Activated naive CD4-positive, alpha-beta T cell treated with anti-CD3 and anti-CD28 coated beads for 36 hours (primary cell): ENCODE measurements at places on chromosomes 11 and 22.

DNA sequence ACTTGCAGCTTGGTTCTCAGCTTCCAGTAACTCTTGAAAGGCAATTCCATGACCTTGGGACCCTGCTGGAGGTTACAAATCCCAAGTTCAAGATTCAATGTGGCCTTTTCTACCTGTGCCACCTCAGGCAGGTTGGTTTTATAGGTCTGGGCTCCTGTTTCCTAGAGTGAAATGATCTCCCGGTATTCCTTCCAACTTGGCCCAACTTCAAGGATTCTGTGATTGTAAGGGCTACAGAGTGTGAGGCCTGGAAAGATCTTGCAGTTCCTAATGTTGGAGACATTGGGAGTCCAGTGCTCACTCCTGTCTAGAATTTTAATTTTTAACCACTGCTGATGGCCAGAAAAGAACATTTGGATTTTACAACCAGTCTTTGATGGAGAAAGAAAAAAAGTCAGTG, 91.6 kb downstream of the LDLRAD3 start:
- no peak for DNase-seq

- peak; percentile 91 for DNase-seq
Measured at GRCh38 chr11:2305140-2305778, 3.4 kb downstream of the TSPAN32 start.

- DNase-seq = no peak
Measured at GRCh38 chr22:22800716-22801115, 86.9 kb upstream of the IGLL5 start.

- DNase-seq = no peak
Measured at GRCh38 chr22:30002861-30003486, 77.3 kb upstream of the HORMAD2 start.

DNA sequence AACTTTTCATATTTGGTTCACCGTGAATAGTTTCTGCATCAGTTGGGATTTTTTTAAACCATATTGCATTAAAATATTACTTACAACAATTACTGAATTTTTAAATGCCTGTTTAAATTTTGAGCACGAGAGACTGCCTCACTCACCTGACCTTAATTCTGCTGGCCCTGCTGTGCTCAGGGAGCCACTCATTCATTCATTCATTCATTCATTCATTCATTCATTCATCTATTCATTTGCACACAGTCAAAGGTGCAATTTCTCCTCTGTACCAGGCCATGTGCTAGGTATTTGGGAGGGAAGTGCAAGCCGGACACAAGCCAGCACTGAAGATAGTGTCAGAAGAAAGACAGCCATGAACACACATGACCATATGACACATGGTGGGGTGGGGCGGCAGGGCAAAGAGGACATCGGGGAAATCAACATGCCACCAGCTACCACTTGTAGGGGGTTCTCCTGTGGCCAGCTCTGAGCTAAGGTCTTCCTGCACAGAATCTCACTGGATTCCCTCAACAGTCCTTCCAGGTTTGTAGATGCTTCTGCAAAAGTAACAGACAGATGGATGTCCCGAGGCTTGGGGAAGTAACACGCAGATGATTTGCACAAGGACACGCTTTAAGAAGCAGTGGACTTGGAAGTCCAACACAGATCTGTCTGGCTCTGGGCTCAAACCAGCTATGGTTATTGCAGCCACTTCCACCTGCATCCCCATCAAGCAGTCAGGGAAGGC, 568 bp upstream of the CSF2RB start:
- DNase-seq = no peak

- no peak for DNase-seq
Measured at GRCh38 chr22:42365111-42365865, 66.9 kb downstream of the NFAM1 start.

GRCh38 chr11:63901660-63902059, 15.3 kb downstream of the RCOR2 start:
- DNase-seq = no peak

- peak; percentile 48 for DNase-seq
Measured at GRCh38 chr11:43359422-43359818, 700 bp downstream of the TTC17 start.

- DNase-seq = no peak
Measured at GRCh38 chr11:32280339-32280738, 155.0 kb downstream of the WT1 start.

DNA sequence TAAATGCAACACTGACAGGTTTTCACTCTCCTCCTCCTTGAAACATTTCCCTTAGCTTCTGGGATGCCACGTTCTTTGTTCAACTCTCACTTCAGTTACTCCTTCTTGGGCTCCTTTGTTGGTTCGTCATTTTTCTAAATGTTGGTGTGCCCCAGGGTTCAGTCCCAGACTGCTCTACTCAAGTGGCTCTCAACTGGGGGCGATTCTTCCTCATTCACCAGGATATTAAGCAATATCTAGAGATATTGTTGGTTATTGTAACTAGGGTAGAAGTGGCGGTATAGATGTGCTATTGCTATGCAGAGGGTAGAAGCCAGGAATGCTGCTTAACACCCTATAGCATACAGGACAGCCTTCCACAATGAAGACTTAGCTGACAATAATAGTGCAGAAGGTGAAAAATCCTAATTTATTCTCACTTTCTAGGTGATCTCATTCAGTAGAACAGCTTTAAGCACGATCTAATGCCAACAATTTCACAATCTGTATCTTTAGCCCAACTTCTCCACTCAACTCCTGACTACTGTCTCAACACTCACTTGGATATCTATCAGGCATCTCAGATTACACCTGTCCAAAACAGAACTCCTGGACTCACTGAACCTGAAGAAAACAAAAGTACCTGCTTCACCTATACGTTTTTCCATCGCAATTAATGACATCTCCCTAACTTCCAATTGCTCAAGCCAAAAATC, 4.6 kb downstream of the NUP160 start:
- no peak for DNase-seq

GRCh38 chr11:32115446-32115845, 24.6 kb downstream of the RCN1 start:
- no peak for DNase-seq

- DNase-seq = no peak
Measured at GRCh38 chr22:38924347-38924952, 33.0 kb upstream of the APOBEC3A start.

DNA sequence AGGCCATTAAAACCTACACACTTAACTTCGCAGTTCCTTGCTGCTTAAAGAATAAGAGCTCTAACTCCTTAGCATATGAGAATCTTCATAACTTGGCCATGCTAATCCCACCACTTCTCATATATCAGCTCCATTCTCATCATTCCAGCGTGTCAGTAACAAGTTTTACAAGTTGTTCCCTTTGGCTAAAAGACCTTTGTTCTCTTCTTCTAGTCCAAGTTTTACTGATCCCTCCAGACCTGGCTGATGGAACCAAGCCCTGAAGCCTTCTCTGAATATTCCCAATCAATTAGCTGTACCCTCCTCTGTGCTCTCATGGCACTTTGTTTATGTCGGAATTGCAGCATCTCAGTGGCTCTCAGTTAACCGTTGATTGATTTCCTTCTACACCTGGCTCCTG, 35.8 kb downstream of the GAB2 start:
- no peak for DNase-seq
